Pulmonary artery endothelial cell (primary cell): ENCODE measurements at places on chromosomes 7 and 10.

GRCh38 chr7:5769571-5769970 lies 11.9 kb downstream of the RNF216 start:
- DNase-seq: no peak

GRCh38 chr7:155003092-155003375 lies at the start of gene PAXIP1:
TSS of gene PAXIP1 (minus strand) at chr7:155003124. CDS start at chr7:155002929, 195 bp downstream.
- DNase-seq: no peak

DNA sequence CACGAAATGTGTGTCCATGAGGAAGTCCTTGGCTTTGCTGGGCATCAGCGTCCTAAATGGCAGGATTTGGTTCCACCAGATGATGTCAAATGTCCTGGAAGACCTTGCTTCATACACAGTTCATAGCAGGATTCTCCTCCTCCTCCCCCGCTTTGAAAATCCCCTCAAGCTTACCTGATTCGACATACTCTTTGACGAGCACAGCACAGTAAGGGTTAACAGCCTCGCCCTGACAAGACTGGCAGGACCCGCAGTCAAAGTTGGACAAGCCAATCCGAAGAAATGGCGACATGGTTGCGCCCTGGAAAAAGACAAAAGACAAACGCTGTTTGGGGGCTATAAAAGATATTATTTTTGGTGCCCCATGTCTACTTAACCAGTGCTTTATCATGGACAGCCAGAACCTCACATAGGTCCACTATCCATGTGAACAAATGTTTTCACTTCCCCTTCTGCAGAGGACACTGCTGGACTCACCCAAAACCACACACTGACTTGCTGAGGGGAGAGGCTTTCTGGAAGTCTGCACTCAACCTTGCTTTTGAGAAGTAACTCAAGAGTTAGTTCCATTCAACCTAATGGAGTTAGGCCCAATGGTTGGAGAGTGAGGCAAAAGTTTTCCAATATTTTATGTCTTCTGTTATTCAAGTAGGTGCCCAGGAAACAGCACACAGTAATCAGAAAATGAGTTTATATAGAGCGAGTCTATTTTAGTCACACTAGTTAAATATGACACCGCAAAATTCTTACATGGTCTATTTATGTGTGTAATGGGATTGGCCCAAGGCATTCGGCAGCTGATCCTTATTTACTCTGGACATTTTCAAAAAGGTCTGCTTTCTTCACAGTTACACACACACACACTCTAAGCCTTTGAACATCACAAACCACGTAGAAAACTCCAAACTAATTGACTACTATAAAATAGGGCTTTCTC lies 65.0 kb downstream of the PRKCQ start:
- no peak for DNase-seq

DNA sequence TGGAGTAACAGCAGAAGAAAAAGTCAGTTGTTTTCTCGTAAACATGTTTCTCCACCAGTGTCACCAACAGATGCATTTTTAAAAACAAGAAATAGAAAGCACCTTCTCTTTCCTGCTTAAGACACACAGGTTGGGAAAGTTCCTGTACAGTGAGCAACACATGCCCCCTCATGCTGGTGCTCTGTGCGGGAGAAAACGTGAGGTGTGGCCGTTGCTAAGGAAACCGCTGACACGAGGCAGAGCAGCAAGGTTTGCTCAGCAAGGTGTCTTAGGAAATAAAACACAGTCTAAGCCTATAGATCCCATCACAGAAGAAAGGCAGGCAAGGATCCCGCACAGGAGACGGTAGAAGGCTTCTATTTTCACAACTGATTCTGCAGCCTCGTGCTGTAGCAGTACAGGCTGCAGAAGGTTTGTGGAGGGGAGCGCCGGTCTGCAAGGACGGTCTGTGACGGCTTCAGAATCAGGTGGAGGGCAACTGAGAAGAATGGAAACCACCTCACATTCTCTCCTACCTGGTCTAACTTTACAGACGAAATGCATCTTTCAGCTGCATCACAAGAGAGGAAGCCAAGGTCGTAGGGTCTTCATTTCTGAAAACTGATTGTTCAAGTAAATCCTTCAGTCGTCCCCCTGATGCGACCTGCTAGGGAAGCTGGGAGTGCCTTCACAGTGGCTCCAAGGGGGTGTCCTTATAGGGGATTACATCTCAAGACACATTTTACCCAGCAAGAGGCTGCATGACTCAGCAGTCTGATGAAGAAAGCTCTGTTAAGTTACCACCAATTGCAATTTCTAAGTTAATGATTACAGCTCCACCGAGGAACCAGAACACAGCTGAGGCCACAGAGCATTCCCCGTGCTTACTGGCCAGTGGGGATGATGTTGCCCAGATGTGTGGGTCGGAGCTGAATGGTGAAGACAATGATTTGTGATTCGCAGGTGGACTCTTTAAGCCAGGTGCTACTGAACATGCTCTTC lies 150.7 kb upstream of the KLF14 start:
- no peak for DNase-seq

DNA sequence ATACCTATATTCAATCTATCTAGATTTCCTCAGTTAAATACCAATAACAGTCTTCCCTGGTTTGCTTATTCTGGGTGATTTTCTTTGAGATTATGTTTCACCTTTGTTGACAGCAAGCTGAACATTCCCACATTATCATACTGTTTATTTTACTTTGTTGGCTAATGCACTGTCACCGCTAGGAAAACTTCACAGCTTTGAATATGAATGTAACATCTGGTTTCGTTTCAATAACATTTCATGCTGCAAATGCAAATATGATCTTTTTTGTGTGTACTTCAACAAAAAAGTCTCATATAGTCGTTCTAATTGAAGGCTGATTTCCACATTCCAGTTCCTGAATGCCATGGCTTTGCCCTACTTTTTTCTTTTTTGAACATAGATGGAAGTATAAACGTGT lies 946.3 kb upstream of the GHITM start:
- no peak for DNase-seq
